T-helper 9 cell (primary cell): ENCODE measurements at places on chromosomes 6 and 20.

GRCh38 chr20:38225900-38226263, 34.7 kb downstream of the KIAA1755 start:
- DNase-seq, result no peak

DNA sequence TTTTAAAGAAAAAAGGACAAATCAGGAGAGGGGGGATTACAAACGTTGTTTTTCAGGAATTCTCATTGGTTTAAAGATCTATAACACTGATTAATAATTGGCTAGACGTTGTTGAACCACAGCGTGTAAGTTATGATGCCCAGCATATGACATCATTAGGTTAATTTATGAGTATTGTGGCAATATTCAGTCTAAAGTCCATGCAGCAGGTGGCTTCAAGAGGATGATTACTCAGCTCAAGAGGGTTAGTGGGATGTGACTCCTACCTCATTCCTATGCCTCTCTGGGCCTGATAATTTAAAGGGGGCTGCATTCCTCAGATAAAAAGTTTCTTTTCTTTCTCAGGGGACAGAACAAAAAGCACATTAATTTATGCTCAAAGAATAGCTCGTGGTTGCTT, 1309.0 kb downstream of the EPHA7 start:
- DNase-seq, result no peak

- DNase-seq, result no peak
These were observed 140.7 kb upstream of the TMEM170B start for GRCh38 chr6:11396860-11397259.

GRCh38 chr6:153059757-153060156, 57.2 kb upstream of the MTRF1L start:
- DNase-seq, result no peak

DNA sequence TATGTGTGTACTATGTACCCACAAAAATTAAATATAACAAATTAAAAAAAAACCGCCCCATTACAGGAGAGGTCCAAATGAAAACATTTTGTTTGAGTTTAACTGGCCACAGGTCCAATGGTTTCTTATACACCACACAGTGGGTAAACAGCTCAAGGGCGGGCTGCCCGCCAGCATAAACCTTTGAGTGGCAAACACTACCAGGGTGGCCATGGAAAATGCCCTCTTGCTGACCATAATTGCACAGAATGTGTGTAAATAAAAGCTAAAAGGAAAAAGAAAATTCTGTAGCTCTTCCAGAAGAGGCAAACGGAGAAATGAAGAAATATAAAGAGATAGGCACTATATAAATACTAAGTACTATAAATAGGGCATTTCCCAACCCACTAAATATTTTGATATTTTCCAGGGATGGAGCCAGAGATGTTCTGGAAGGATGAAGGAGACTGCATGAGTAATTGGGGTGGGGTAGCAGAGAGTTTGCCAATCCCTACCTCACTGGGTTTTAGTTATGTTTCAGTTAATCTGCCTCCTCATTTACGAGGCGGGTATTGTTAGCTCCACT, 1.1 kb upstream of the CDC5L start:
- no peak for DNase-seq

- DNase-seq, result no peak
These were observed 8.7 kb downstream of the COL20A1 start for GRCh38 chr20:63301671-63302070.

DNA sequence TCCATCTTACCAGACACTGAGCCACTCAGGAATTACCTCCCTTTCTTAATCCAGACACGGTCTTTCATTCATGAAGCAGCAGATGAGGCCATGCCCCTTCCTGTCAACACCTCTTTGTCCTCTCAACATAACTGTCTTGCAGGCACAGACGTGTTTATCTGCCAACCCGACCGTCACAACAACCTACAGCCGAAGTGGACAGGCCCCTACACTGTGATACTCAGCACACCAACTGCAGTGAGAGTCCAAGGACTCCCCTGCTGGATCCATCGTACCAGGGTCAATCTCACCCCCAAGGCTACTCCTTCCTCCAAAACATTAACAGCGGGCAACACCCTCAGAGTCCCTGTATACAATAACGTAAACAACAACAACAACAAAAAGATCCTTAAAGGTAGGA, 30.6 kb upstream of the ULBP3 start:
- DNase-seq, result no peak

GRCh38 chr6:148249679-148250375, 92.8 kb upstream of the SASH1 start:
- no peak for DNase-seq

DNA sequence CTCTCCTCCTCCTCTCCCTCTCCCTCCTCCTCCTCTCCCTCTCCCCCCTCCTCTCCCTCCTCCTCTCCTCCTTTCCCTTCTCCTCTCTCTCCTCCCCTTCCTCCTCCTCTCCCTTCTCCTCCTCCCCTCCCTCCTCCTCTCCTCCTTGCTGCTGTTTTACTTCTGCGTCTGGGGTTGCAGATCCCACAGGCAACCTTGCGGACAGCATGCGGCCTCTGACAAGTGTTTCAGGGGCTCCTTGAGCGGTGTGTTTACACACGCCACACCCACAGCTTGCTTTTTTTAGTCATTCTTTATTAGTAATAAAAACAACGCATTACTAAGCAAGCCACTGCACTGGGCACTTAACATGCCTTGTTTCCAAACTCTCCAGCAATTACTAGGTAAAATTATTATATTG, 81.9 kb downstream of the TFAP2C start:
- DNase-seq, result no peak

DNA sequence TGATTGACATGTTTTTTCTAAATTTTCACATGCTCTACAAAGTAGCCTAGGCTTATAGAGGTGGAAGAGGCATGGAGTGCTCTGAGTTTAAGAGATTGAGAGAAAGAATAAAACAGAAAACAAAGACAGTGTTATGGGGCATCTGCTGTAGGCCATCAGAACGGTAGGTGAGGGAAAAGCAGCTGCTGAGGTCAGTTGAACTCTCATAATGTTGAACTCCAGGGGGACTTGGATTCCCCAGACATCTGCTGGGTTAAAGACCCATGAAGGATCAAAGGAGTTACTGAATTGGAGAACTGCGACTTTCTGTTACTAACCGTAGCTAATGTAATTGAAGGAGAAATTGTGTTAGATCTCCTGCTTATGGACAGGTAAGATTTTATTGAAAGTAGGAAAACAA, 333.9 kb downstream of the TFAP2B start:
- DNase-seq, result no peak

DNA sequence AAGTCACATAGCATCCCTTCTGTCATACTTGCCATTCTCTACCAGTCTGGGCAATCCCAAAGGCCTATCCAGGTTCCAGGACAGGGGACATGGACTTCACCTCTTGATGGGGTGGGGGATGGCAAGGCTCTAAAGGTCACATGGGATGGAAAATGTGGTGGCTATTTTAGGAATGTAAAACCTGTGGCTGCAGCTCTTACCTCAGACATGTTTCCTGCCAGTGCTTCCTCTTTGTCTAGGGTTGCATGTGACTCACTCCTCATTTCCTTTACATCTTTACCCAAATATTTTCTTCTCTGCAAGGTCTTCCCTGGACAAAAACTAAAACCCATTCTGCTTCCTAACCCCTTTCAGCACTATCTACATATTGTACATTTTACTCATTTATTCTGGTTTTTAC, 135.7 kb downstream of the BTBD3 start:
- DNase-seq, result no peak

DNA sequence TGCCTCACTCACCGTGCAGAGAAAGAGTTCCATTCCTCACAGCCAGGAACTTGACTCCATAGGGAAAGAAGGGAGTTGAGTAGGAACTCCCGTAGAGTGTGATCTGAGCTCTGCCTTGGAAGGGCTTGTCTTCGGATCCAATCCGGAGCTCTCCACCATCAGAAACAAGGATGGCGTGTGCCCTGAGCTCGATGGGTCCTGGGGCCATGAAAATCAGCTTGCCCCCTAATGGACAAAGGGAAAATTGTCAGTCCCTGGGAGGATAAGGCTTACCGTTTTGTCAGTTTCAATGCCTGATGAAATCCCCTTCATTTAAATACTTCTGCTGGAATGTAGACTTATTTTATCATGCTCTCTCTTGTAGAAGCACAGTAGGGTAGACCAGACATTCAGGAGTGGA, 153.3 kb downstream of the PKHD1 start:
- DNase-seq, result no peak

GRCh38 chr20:61874421-61875068, 191.1 kb downstream of the TAF4 start:
- DNase-seq, result no peak

GRCh38 chr6:76506808-76507207, 434.3 kb upstream of the IMPG1 start:
- no peak for DNase-seq

DNA sequence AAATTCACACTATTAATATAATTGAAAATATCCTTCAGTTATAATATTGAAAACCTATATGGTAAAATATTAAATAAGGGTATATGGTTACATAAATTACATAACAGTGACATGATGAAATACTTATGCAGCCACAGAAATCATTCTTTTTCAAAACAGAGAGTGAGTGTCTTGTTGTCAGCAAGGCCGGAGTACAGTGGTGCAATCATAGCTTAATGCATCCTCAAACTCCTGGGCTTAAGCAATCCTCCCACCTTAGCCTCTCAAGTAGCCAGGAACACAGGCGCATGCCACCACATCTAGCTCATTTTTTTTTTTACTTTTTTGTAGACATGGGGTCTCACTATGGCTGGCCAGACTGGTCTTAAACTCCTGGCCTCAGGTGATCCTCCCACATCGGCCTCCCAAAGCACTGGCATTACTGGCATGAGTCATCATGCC, 40.4 kb downstream of the FAM8A1 start:
- no peak for DNase-seq

DNA sequence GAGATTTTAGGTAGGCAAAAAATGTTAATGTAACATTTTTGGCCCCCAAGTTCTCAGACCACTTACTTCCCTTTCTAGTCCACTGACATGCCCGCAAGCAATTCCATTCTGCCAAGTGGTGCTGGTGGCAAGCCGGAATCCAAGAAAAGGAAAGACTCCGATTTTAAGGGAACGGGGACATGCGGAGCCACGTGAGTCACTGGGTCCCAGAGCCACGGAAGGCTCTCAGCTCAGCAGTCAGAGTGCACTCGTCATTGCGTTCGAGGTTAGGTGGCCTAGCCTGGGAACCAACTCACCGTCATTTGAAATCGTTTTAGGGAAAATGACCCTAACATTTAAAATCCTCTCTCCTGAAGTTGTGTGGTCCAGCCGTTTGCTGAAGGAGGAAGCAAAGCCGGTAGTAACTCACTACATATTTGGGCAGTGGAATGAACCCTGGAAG, 711 bp upstream of the SIRT5 start:
- no peak for DNase-seq

GRCh38 chr6:150987855-150988464, 122.5 kb downstream of the MTHFD1L start:
- no peak for DNase-seq
